Stimulated activated CD4-positive, alpha-beta T cell treated with anti-CD3 and anti-CD28 coated beads, Interleukin-12 subunit alpha, Interleukin-12 subunit beta, amount 100 ng/mL, for 24 hours (primary cell): ENCODE measurements at places on chromosomes 13 and 19.

- no peak for DNase-seq
These were observed 7.8 kb upstream of the SHFL start for GRCh38 chr19:10078329-10078728.

GRCh38 chr19:31292639-31293185 is 56.5 kb downstream of the TSHZ3 start:
- DNase-seq, result no peak

- no peak for DNase-seq
These were observed 6.5 kb upstream of the LTBP4 start for GRCh38 chr19:40594657-40595091.

DNA sequence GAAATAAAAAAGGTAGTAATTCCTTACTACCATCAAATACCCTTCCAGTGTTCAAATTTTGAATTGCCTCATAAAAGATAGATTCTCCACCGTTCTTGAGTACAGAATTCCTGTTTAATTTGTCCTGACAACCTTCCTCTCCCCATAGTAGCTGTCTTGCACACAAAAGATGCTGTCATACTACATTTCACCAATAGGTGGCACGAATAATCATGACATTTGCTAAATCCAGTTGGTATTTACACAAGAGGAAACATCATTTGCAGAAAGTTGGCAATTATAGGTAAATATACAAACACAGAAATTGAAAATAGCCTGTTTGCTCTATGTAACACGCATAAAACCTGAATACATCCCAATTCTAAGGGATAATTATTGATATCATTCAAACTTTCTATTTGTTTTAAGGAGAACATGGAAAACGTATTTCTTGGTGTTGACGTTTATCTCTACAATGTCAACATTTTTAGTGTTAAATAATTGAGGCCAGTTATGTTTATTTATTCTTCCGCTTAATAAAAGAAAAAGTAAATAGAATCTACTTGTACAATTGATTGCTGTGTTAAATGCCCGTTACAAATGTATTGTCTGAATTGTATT is 58.3 kb upstream of the CLDN10 start:
- DNase-seq, result no peak

DNA sequence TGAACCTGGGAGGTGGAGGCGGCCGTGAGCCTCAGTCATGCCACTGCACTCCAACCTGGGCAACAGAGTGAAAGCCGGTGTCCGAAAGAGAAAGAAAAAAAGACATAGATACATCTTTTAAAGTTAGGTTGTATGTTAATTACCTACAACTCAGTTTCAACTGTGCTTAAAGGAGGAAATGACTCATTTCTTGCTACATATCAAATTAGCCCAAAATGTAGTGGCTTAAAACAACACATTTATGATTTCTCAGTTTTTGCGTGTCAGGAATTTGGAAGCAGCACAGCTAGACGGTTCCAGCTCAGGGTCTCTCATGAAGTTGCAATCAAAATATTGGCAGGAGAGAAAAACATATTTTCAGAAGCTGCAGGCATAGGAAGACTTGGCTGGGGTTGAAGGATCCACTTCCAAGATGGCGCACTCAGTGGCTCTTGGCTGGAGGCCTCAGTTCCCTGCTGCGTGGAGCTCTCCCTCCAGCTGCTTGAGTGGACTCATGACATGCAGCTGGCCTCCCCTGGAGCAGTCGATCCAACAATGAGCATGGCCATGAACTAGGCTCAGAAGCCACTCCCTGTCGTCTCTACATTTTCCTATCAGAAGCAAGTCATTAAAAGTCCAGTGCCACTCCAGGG is 7.1 kb downstream of the LDLR start:
- DNase-seq, result no peak
